ENCODE measurements at places on chromosomes 3 and 15.

GRCh38 chr3:61855211-61855610 lies 293.8 kb downstream of the PTPRG start:
- no peak for DNase-seq

DNA sequence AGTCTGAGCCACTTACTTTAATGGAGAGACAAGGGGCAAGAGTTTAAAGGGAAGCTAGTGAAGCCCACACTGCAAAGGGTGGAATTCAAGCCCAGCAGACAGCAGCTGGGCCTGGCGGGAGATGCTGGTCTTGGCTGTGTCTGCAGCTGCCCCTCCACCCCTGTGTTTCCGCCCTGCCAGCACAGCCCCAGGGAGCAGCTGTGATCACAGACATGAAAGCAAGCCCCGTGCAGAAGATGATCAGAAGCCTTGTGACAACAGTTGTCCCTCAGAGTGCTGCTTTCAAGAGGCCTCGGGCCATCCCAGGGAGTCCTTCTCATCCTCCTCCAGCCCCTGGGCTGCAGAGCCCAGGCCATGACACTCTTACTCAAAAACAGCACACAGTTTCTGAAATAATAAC lies 24.1 kb upstream of the SLC6A1 start:
- DNase-seq: no peak

DNA sequence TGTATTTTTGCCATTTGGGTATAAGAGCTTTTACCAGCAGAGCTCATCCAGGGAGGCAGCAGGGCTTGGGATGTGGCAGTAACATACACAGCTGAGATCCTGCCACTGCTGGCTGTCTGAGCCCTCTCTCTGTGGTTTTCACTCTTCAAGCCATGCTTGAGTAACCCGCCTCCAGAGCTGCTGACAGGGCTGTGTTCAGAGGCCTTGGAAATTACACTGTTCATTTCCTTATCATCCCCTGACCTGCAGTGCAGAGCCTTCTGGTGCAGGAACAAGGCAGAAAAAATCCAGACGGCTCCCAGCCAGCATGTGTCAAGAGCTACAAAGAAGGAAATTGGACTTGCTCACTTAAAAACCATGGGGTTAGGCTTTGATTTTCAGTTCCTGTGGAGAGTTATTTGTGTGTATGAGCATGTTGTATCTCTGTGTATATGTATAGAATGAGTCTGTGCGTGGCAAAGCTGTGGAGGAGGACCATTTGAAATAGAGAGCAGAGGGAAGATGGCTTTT lies 47.0 kb downstream of the ZNF609 start:
- DNase-seq: no peak

DNA sequence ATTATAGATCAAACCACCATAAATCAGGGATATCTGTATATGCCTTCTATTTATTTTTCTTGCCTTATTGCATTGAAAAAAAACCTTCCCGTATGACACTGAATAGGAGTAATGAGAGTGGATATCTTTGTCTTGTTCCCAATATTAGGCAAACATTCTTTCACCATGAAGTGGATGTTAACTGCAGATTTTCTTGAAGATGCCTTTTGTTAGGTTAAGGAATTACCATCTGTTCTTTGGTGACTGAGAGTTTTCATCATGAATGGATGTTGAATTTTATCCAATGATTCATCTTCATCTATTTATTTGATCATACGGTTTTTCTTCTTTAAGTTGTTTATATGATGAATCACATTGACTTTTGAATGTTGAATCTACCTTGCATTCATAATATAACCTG lies 47.1 kb upstream of the MECOM start:
- DNase-seq: no peak

DNA sequence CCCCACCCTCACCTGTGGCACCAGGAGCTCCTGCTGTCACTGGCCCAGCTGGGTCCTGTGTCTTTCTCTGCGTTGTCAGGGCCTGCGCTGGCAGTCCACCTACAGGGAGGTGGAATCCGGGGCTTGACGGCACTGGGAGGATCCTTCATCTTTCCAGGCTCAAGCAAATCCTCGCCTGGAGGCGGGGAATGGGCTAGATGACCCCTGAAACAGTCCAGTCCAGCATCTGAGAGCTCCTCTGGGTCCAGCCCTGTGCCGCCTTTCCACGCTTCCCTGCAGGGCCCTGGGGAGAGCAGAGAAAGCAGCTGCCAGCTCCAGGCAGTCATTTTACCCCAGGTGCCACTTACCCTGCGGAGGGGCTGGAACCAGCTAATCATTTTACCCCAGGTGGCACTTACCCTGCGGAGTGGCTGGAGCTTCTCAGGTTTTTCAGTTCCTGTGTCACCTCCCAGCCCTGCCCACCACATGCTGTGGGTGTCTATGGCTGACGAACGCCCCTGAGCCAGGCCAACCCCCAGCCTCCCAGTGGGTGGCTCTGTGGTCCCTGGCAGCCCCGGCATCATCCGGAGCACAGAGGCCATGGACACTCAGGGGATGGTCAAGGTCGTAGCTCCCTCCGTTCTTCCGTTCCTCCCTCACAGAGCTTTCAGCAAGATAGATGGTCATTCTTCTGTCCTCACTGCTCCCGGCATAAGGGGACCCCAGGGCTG lies 17.9 kb upstream of the ADIPOQ start:
- DNase-seq: no peak

GRCh38 chr3:25037049-25037547 lies 391.0 kb upstream of the RARB start:
- no peak for DNase-seq

- DNase-seq: no peak
These were observed 25.4 kb upstream of the MBNL1 start for GRCh38 chr3:152243301-152243711.
